OCI-LY7 (cell line): ENCODE measurements at places on chromosomes 6 and 20. TPM values are rescaled to one million over a fixed set of nuclear protein-coding genes. Genes with fewer than 3 reads are reported as not detected.

Gene GPLD1
- total RNA-seq = 60.7 and 73.7 TPM in 2 replicates

Gene TPX2
- 173 and 183 TPM in 2 replicates for total RNA-seq

Gene MCHR2
- total RNA-seq = not detected in 2 replicates

Gene PIGU
- 27.7 and 27.9 TPM in 2 replicates for total RNA-seq

Gene SLC35F1
- total RNA-seq = not detected in 2 replicates

Gene BPI
- not detected in 2 replicates for total RNA-seq

Gene BEND6
- total RNA-seq = 1.5 and 2.9 TPM in 2 replicates

Gene EYA2
- total RNA-seq = not detected in 2 replicates

Gene TCF21
- not detected in 2 replicates for total RNA-seq

Gene RNF144B
- total RNA-seq = 151 and 154 TPM in 2 replicates

Gene KHDC1L
- not detected in 2 replicates for total RNA-seq

Gene PLCB4
- total RNA-seq = not detected in 2 replicates

Gene DOK5
- total RNA-seq = not detected in 2 replicates

Gene MATN4
- 0.24 TPM in 1 of 2 replicates, not detected in the other for total RNA-seq

Gene FAM229B
- total RNA-seq = 6.2 and 8.2 TPM in 2 replicates

Gene CHD6
- 45.7 and 55.4 TPM in 2 replicates for total RNA-seq

Gene PROCR
- total RNA-seq = not detected in 2 replicates

Gene EYS
- not detected in 2 replicates for total RNA-seq

Gene RUNX2
- 0.13 and 0.27 TPM in 2 replicates for total RNA-seq

Gene MEI4
- not detected in 2 replicates for total RNA-seq

Gene TSBP1
- total RNA-seq = not detected in 2 replicates

Gene FAM184A
- total RNA-seq = not detected in 2 replicates

Gene C6orf15
- not detected in 2 replicates for total RNA-seq

Gene TRIM15
- not detected in 2 replicates for total RNA-seq

Gene CLIC5
- 0.08 TPM in 1 of 2 replicates, not detected in the other for total RNA-seq
